Transverse colon (tissue), 4 donors: ENCODE measurements at places on chromosomes 4 and X.

DNA sequence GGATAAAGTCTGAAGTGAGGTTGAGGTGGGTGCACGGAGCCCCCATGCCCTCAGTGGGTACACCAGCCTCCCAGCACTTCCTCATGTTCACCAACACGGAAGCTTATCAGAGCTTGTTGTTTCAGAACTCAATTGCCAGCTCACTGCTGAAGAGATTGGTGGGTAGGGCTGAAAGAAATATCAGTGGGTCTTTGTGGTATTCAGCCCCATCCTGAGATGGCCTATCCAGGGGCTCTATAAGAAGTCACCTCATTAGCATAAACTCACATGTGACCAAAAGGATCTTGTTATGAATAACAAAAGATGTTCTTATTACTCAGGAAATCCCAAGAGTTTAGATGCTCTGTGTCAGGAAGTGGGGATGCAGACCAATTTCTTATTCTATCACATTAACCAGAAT is 177.3 kb downstream of the ARHGAP10 start:
- no peak for DNase-seq

GRCh38 chr4:118154649-118155048 is 120.4 kb downstream of the NDST3 start:
- DNase-seq = no peak

DNA sequence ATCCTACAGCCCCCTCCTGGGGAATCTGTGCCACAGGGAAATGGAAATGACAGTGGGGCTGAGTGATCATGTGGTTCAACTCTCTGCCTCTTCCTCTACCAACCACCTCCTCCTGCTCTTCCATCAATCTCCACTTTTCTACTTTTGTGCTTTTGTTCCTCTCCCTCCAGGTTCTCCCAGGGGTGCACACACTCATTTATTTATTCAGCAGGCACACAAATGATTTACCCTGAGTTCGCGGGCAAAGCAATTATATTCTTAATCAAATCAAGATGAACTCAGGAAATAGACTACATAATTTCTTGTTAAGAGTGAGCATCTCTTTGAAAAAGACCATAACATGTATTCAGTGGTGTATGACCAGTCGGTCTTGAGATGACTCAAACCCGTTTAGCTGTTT is 69.2 kb downstream of the VCX3A start:
- DNase-seq = no peak

DNA sequence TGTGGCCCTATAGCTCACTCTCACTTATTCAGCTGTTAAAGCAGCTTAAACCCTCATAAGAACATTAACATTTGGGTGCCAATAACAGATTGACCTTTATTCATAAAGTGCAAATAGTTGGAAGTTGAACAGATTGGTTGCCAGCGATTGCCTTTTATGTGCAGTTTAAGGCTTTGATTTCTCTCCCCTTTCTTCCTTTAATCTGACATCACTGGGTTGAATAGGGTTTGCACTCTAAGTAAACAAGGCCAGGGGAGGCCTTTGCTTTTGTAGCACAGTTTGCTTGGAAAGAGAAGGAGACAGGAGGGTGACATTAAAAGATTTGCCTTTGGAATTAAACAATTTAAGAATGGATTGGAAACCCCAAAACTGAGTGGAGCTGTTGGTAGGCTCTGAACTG is 114.3 kb downstream of the NKX6-1 start:
- DNase-seq = no peak

DNA sequence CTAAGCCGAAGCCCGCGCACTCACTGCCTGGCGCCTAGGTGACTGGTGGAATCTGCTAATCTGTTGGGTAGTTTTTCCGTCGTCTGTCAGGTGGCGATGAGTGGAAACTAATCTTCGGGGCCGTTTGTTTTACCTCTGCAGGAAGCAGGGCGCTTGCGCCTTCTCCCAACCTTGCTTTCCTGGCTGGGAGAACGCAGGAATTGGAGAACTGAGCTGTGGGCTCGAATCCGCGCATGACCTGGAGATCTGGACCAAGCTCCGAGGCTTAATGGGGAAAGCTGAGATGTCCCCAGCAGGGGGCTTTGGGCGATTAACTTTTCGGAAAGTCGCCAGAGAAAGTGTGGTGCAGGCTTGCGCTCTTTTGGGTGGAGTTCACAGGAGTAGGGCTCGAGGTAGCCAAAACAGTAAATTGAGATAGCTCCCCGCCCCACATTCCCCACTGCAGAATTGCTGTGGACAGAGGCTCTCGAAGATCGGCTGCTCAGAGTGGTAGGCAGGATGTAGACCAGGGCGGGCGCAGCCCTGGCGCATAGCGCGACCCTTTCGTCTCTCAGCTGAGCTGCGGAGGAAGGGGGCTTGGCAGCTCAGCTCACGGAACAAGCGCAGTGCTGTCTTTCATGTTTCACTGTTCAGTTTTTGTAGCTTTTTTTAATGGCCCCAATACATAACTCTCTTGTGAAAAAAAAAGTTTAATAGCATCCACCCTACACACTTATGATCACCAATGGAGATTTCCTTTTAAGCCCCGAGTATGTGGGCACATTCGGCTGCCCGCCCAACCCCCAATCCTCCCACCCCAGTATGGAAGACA is 2.7 kb upstream of the FGF5 start:
- no peak for DNase-seq

GRCh38 chr4:89140168-89140759 is 28.9 kb downstream of the TIGD2 start:
- no peak for DNase-seq

GRCh38 chr4:56654238-56654632 is 26.9 kb downstream of the HOPX start:
- peak; percentile 59 for DNase-seq

- DNase-seq = peak; percentile 38
Observed at GRCh38 chr4:75555294-75556164, at the start of gene ODAPH. Gene ODAPH, plus strand, starts transcription at chr4:75556066. Its CDS starts 17 bp downstream, at chr4:75556083.

- DNase-seq = no peak
Observed at GRCh38 chr4:120432301-120432860, 365.7 kb upstream of the MAD2L1 start.

DNA sequence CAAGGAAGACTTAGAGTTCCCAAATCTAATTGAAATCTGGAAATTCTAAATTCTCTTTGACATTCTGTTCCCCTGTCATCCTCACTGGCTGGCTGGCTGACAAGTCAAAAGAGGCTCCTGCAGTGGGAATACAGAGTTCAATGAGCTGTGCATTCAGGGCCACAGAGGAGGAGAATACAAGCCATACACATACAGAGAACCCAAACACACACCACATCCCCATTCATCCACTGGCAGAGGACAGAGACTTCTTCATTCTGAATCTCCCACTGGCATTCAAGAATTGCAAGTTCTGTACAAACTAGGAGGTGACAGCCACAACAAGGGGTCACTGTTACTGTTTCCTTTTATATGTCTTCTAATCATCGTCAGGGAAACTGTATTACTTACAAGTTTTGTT is 49.7 kb downstream of the SAT1 start:
- DNase-seq = no peak

GRCh38 chr4:26402458-26402857 is 81.6 kb downstream of the RBPJ start:
- DNase-seq = no peak

DNA sequence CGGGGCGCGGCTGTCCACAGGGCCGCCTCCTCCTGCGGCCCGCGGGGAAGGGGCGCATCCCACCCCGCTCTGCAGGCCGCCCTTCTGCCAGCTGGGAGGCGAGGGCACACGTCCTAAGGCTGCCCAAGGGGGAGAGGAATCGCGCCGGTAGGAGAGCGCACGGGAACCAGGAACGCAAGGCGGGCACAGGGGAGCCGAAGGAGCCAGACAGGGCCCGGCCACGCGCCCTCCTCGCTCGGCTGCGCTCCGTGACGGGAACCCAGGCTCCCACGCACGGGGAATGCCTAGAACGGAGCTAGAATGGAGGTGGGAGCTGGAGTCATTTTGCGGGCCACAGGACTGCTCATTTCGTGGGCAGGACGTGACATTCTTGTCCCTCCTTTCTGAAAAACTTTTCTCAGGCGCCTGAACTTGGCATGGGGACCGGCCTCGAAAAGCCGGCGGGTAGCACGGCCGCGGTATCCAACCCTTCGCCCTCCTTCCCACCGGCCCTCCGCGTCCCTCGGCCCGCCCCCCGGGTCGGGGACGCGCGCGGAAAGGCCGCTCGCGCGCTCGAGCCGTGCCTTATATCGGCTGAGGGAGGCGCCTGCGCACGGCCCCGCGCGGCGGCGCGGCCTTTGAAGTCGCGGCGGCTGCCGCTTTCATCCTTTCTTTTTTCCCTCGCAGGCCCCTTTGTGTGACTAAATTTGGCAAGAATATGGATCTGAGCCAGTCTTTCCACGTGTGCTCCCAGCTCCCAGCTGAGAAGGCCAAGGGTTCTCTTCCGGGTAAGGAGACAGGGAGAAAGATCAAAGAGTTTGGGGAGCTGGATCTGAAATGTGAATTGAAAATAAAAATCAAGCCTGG is 4.2 kb upstream of the LEF1 start:
- peak; percentile 50 for DNase-seq

GRCh38 chr4:170090352-170091052 is 746 bp upstream of the AADAT start:
- no peak for DNase-seq

GRCh38 chr4:8737075-8737474 is 134.6 kb downstream of the HMX1 start:
- DNase-seq = no peak

DNA sequence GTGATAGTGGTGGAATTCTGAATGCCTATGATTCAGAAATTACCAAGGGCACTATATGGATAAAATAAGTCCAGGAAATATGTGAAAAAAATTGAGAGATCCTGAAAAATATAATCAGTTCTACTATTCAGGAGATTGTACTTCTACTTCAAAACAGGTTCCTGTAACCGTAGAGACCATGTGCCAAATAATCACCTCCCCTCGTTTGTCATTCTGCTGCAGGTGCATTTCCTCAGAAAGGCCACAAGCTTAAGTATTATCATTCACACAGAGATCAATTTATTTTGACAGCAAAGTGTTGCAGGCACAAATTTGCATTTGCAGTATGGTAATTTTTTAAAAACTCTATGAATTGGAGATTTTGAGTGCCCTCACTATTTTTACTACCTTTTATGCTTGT is 1000.0 kb downstream of the CCSER1 start:
- DNase-seq = no peak

- DNase-seq = no peak
Observed at GRCh38 chr4:20554134-20554533, 146.1 kb upstream of the PACRGL start.

DNA sequence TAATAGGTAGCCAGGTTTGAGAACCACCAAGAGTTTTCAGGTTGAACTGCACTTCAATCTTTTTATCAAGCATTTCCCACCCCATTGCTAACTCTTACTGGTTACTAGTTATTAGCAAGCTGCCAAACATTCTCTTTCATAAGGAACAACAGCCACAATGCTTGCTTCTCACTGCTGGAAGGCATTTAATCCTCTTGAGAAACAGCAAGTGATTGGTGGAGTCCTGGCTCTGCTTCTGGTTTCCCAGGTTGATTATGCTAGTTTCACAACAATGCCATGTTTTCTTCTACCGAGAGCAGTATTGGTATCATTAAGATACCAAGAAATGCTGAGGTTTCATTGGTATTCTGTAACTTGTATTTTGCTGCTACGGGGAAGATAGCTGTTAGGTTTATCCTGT is 32.2 kb upstream of the TXLNG start:
- DNase-seq = no peak

DNA sequence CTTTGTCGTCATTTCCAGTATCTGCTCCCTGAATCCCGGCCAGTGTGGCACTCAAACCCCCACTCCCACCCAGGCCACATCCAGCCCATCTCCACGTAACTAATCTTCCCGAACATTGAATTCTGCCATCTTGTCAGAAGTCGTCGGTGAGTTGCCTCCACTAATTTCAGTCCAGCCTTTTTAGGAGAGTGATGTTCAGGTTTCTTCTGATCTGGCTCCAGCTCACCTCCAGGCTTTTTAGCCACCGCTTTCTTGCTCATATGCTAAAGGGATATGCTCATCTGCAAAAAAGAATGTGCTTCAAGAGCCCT is 1.3 kb downstream of the TMEM165 start:
- no peak for DNase-seq

GRCh38 chr4:37803348-37803973 is 23.0 kb upstream of the PGM2 start:
- no peak for DNase-seq

GRCh38 chrX:100368167-100368566 is 41.9 kb downstream of the PCDH19 start:
- DNase-seq = no peak

GRCh38 chr4:119165767-119166166 is 30.1 kb downstream of the MYOZ2 start:
- no peak for DNase-seq

DNA sequence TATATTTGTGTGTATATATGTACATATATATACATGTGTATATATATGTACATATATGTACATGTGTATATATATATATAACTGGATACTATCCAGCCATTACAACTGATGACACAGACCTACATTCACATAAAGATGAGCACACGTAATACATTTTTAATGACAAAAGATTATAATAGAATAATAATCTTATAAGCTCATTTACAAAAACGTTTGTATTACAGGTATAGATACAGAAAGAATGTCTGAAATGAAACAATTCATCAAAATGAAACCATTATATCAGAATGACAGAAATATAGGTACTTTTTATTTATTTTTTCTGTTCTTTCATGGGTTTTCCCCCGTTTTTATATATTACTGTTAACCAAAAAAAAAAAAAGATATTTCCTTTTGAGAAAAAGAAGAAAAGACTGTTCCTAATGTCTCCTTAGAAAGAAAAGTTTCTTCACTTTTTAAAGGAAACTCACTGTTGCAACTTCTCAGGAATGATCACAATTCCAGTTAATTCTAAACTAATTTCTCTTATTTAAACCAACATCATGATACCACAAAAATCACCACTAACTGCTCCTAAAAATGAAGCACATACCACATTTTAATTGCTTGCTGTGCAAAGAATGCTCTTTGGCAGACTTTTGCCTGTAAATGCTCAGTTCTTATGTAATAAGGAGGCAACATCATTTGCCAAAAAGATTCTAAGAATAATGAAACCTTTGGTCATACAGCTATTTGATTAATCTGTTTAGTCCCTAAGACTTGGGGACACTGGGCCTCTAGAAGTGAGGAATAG is 18.9 kb downstream of the LEF1 start:
- no peak for DNase-seq

GRCh38 chr4:123937581-123937980 is 541.0 kb downstream of the SPRY1 start:
- no peak for DNase-seq

DNA sequence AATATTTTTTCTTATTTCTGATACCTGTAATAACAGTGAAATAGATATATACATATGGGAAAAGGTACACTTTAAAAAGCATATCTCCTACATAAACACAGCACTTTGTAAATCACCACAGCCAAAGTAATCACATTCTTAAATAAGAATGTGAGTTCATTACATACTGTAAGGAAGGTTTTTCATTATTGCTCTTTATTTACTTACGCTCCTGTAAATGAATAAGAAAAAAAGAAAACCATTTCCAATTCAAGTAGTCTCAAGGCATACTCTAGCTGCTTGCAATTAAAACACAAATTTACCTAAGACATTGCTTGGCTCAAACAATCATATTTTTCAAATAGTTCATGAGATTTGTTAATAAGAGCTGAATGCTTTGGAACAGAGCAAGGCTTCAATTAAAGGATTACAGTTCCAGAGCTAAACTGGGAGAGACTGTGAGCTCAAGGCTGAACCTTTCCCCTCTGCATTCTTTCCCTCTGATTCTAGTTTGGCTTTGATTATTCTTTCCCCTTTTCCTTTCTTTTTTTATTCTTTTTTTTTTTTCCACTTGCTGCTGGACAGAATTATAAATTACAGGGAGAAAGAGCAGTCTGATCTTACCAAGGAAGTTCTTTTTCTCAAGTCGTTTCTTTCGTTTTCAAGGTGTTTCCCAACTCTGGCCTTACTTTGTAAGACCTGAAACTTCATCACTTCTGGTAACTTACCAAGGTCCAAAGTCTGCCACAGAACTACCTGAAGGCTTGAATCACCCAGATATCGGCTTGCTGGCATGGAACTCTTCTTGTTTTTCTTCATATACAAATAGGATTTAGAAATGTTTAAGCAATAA is 278.3 kb downstream of the INPP4B start:
- DNase-seq = peak; percentile 28
